Heart left ventricle (tissue), 16 donors: ENCODE measurements at places on chromosomes 7 and 10. TPM values are rescaled to one million over a fixed set of nuclear protein-coding genes. Genes with fewer than 3 reads are reported as not detected.

GRCh38 chr10:123800289-123800688 is 91.3 kb downstream of the CPXM2 start:
- DNase-seq = no peak

ADAM22 gene
- 1.1 TPM for total RNA-seq

CDH23 gene
- 8.6 TPM for total RNA-seq

EXOC6 gene
- total RNA-seq = 9.6 TPM

DNA sequence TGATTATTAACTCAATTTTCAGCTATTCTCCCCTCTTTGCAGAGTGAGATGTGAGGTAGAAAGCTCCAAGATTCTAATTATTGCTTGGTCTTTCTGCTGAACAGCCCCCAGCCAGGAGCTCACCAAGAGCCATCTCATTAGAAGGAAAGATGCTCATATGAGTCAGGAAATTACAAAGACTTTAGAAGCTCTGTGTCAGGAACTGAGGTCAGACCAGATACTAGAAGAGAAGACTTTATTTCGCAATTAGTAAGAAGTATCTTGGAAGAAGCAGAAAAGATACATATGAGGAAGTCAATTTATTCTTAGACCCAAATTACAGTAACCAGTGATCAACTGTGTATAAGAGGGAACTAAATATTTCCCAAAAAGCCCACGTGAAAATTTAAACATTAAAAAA is 626.9 kb downstream of the ZWINT start:
- no peak for DNase-seq

DNA sequence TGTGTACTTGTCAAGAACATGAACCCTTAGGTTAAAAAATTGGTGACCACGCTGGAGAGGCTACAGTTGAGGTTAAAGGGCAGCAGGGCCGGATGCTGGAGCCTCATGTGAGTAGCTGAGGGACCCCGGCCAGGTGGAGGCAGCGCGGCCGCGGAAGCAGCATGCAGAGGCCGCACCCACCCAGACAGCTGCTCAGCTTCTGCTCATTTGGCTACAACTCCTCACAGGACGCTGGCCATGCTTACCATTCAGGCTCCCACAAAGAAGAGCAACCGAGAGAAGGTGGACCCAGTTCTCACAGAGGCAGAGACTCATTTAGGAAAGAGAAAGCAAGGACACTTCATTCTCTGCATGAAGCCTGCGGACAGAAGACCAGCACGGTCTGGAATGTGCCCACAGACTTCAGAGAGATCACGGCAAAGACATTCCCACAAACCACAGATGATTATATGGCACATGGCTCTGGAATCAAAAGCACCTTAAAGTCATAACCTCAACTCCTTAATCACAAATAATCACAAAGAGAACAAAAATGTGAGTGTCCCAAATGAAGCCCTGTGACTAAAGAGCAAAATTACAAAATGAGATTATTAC is 94.4 kb downstream of the VOPP1 start:
- no peak for DNase-seq

GRCh38 chr7:151814400-151815009 is 62.4 kb downstream of the PRKAG2 start:
- DNase-seq = no peak

- peak; percentile 78 for DNase-seq
Measured at GRCh38 chr10:42367532-42368230, 270.7 kb downstream of the ZNF33B start.

DNA sequence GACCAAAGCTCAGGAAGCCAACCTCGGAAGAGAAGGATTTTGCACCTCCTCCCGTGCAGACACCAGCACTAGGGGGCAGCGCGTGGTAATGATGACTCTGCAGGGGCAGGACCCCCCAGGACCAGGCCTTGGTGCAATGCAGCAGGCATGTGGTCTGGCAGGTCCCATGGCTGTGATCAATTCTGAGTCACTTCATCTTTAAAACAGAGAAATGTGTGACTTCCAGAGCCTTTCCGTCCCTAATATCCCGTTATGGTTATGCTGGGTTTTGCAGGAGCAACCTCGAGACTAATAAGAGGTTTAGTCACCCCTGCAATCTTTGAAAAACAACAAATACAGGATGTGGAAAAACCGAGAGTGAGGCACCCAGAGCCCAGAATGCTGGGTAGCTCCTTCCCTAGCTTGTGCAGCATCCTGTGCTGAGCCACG is 30.2 kb upstream of the GJD4 start:
- DNase-seq = no peak

DNA sequence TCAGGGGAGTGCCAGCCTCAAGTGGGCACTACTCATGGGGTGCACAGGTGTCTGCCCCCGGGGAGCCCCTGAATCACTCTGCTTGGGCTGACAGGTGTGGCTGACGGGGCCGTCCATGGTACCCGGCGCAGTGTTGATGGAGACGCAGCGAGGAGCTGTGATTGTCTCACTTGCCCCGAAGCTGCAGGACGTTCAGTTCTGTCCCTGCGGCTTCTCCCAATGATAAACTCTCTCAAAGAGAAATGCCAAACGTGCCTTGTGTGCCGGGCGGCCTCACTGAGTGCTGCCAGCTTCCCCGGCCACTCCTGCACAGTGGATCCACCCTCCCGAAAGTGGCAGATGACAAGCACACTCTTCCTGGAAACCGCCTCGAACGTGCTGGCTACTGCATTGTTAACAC is 203.2 kb downstream of the DNAJB6 start:
- DNase-seq = no peak

ITGA8 gene
- total RNA-seq = 3.4 TPM

HSPA12A gene
- 16.0 TPM for total RNA-seq

GRCh38 chr7:130180571-130181262 is 24.5 kb downstream of the TMEM209 start:
- DNase-seq = no peak

FEZF1 gene
- total RNA-seq = not detected

CALCR gene
- 0.17 TPM for total RNA-seq

DNA sequence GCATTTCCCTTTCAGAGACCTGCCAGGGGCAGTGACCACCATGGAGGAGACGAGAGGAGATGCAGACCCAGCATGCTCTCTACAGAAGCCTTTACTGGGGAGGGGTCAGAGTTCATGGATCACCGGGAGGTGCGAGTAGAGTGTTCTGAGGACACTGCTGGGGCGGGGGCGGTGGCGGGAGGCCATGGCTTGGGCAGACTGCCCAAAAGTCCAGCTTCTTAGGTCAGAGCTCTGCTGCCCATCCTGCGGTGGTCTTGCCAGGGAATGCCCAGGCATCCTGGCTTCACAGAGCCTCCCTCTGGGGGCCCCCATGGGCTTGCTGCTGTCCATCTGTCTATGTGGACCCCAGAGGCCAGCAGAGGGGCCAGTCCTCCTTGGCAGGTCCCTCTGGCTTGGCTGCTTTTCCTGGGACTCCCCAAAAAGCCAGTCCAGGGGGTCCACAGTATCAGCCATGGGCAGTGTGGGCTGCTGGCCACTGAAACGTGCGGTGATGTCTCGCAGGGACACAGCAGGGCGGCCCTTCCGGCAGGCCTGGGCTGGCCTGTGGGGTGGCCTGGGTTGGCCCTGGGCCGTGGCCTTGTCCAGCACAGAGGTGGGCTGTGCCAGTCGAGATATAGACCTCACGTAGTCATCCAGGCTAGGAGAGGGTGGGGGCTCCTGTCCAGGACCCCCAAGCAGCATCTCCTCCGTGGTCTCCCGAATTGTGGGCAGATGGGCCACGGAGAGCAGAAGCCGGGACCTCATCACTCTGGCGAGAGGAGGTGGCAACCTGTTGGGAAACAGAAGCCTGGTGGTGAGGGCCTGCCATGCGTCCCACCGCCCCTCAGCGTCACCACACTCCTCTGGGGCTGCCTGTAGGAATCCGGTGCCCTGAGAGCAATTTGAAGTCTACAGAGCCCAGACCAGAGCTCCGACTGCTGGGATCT is 1.1 kb downstream of the DEPP1 start:
- DNase-seq = no peak

GRCh38 chr10:110160522-110160921 is 46.9 kb upstream of the MXI1 start:
- DNase-seq = no peak

DNA sequence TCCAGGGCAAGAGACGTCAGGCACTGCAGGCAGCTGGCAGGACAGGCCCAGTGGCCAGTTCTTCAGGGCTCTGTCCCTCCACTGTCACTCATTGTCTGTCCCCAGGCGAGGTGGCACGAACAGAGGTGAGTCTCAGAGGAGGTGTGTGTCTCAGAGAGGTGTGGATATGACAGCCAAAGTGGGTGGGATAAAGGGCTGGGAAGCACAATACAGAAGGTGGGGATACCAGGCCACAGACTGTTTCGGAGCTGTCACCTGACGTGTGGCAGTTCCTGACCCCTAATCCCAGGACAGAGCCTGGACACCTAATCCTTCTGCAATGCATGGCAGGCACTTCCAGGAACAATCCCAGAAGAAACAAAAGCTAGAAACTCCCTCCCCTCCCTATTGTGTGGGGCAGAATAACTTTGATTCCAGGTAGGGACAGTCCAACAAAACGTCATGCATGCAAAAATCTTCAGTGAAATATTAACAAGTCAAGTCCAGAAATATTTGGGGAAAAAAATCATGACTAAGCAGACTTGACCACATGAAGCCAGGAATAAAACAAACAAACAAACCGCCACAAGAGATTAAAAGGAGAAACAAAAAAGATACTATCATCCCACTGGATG is 11.6 kb downstream of the KLRG2 start:
- DNase-seq = no peak

- DNase-seq = no peak
Measured at GRCh38 chr7:21869785-21870402, 75.8 kb downstream of the CDCA7L start.

ADIRF gene
- 41.1 TPM for total RNA-seq

DNA sequence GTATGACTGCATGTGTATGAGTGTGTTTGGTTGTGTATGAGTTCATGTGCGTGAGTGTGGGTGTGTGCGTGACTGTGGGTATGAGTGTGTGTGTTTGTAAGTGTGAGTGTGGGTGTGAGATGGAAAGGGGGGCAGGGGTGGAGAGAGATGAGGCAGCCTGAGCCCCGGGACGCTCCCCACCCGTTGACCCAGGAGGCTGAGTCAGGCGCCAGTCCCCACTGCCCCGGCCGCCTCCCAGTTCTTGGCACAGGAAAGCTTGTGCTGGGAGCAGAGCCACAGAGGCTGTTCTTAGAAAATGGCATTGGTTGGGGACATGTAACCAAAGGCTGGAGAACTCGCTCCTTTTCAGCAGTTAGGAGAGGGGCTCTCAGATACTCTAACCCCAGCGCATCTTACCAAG is 27.8 kb upstream of the NUB1 start:
- DNase-seq = peak; percentile 48

SEMA3A gene
- 1.9 TPM for total RNA-seq

PBLD gene
- 9.4 TPM for total RNA-seq

GRCh38 chr7:77788327-77788902 is 9.8 kb downstream of the TMEM60 start:
- no peak for DNase-seq

DNA sequence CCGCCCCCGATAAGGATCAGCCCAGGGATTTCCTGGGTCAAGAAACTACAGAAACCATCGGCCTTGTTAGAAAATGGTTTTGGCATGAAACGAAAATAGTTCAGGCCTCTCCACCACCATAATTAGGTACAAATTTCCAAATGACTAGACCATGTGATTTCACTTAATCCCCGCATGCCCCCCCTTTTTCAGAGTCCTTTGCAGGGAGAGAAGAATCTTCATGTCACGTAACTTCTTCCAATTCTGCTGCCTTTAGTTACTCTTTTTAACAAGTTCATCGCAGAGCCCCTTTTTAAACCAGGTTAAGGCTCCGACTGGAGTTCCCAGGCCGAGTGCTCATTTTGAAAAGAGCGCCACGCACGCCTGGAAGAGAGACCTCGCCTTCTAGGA is 3.4 kb downstream of the PDGFA start:
- DNase-seq = no peak

GRCh38 chr10:8758029-8758428 is 703.5 kb downstream of the GATA3 start:
- no peak for DNase-seq

DNA sequence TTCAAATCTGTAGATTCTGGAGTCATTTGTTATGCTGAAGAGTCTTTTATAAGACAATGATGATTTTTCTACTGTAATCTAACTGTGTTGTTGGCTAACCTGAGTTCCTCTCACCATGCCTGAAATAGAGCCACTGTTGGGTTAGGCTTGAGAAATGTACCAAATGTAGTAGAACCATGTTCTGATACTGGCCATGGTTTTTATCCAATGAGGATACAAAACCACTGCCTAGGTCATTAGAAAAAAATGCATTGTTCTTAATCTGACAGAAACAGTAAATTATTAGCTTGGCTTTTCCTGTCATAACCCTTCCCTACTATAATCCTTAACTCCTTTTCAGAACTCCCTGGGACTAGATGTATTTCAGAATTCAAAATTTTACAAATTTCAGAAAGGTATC is 86.6 kb downstream of the RAPGEF5 start:
- DNase-seq = no peak

- no peak for DNase-seq
Measured at GRCh38 chr10:19728964-19729363, 87.3 kb upstream of the PLXDC2 start.

DNA sequence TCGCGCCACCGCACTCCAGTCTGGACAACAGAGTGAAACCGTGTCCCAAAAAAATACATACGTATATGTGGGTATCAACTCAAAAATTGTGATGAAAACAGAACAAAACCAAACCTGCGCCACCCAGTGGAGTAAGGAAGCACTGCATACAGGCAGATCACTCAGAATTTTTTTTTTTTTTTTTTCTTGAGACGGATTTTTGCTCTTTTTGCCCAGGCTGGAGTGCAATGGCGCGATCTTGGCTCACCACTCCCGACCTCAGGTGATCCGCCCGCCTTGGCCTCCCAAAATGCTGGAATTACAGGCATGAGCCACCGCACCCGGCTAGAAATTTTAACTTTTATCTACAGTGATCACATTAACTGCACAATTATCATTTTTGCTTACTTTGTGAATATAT is 9.1 kb upstream of the TMEM236 start:
- peak; percentile 64 for DNase-seq

DNA sequence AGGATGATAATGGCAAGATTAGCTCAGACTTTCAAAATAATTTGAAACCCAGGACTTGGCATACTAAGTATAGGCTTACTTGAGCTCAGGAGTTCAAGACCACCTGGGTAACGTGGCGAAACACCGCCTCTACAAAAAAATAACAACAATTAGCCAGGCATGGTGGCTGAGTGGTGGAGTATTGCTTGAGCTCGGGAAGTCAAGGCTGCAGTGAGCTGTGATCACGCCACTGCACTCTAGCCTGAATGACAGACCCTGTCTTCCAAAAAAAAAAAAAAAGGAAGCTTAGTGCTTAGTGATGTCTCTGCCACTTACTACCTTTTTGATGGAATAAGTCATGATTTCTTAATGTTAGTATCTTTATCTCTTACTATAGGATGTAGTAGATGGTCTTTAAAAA is 25.5 kb downstream of the RABGEF1 start:
- no peak for DNase-seq

GRCh38 chr7:81233208-81233940 is 314.5 kb upstream of the SEMA3C start:
- no peak for DNase-seq

DNA sequence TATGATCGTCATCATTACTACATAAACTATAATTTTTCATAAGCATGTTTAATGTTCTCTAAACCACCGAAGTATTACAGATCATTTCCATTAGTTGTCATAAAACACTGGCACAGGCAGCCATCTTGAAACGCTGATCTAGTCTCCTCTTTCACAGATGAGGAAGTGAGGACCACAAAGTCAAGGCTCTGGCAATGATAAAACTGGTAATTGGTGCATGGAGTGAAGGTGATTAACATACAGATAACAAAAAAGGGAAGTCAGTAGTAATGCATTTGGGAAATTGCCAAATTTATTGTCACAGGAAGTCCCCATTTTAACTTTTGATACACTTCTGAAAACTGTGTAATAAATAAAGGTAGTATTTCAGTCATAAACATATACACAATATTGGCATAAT is 49.3 kb downstream of the FBXL13 start:
- DNase-seq = no peak

GRCh38 chr10:95767884-95768556 is 12.1 kb downstream of the ENTPD1 start:
- peak; percentile 15 for DNase-seq
